Esophagus squamous epithelium (tissue), 5 donors: ENCODE measurements at places on chromosomes 5 and 9. TPM values are rescaled to one million over a fixed set of nuclear protein-coding genes. Genes with fewer than 3 reads are reported as not detected.

- DNase-seq, result no peak
These were observed 124.3 kb upstream of the ICE1 start for GRCh38 chr5:5298068-5298633.

DNA sequence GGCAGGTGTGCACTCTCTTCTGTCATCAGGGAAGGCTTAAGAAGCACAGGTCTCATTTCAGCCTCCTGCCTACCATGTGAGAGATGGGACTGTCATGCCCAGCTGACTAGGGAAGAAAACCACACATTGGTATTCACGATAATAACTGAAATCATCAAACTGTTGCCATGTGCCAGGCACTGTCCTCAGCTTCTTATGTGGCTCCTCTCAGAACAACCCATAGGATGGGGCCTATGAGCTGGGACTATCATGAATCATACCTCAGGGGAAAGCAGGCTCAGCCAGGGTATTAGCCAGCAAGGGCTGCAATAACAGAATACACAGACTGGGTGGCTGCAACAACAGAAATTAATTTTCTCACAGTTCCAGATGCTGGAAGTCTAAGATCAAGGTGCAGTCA is 3.3 kb downstream of the AFAP1L1 start:
- DNase-seq, result no peak

GRCh38 chr5:162410365-162410764 is 342.8 kb downstream of the GABRG2 start:
- DNase-seq, result no peak

- DNase-seq, result no peak
These were observed 175.1 kb downstream of the RORB start for GRCh38 chr9:74672237-74672636.

GRCh38 chr5:35016174-35017051 is 31.3 kb downstream of the AGXT2 start:
- DNase-seq, result no peak

DNA sequence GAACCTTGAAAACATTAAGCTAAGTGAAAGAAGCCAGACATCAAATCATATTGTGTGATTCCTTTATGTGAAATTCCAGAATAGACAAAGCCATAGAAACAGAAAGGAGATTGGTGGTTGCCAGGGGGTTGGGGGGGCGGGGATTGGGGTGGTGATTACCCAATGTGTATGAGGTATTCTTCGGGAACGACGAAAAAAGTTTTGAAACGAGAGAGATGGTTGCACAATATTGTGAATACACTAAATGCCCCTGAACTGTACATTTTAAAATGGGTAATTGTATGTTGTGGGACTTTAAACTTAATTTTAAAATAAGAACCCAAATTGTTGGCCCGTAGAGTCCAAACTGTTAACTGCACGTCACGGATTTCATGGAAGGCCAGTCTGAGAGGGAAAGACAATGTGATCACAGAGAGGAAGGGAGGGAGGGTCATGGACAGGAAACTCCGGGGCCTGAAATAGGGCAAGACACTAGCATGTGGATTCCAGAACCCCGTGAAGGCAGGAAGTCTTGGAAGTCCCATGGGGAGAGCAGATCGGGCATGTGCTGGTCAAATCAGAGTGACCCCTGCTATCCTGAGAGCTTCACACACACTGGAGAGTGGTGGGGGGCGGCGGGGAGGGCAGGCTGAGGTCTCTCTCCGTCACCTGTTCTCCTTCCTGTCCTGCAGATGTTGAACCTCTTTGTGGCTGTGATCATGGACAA is 218.4 kb downstream of the CACNA1B start:
- DNase-seq, result no peak

DNA sequence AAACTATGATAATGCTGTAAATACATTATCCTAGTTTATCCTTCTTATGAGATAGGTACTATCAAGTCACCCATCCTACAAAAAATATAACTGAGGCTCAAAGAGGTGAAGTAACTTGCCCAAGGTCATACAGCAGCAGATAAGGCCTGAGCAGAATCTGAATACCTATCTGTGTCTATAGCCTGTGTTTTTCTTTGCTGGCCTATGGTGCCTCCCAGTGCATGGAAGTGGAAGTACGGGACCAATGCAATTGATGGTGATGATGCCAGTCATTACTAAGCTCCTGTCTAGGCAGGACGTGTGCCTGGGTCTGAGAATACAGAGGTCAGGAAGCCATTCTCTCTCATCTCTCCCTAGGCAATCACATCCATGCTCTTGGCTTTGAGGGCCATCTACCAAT is 67.8 kb downstream of the FAT2 start:
- no peak for DNase-seq

DNA sequence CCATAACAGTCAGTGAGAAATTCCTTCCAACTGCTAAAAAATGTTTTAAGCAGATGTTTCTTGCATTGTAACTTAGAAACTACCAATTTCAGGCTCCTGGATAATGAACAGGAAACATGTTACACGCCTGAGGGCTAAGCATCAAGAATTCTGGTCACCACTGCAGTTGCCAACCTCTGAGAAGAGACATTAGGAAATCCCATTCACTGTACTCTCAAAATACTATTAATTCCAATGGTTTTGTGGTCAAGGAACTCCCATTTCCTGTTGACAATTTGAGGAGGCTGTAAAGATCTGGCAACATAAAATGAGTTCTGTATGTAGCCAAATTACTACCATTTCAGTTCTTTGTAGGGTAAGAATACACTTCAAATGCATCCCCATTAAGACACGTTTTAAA is 456.0 kb upstream of the MEF2C start:
- DNase-seq, result no peak

DNA sequence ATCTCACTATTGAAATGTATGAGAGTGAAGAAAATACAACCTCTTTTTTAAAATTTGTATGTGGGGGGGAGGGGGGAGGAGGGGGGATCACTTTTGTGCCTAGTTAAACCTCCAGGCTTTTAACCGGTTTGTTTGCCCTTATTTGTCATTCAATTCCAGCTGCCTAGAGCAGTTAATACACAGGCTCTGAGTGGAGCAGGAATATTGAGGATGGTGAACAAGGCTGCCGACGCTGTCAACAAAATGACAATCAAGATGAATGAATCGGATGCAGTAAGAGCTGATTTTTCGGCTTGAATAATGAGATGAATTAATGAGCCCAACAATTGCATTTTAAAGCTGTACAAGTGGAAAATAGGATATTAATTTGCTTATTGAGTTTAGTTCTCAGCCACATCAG is 28.7 kb upstream of the SNX24 start:
- no peak for DNase-seq

- DNase-seq, result no peak
These were observed 90.5 kb upstream of the TRIM32 start for GRCh38 chr9:116596646-116597045.

- no peak for DNase-seq
These were observed 15.2 kb upstream of the TGFBI start for GRCh38 chr5:136013559-136013958.

- no peak for DNase-seq
These were observed 35.1 kb downstream of the CDH10 start for GRCh38 chr5:24609706-24610105.

HSPA5 gene
- 99.0 TPM for total RNA-seq

KCNN2 gene
- total RNA-seq, result not detected

SHISAL2B gene
- not detected for total RNA-seq

FAXDC2 gene
- 12.2 TPM for total RNA-seq
